Stimulated activated naive CD4-positive, alpha-beta T cell treated with Interleukin-2 at 50 U/mL for 16 hours (primary cell): ENCODE measurements at places on chromosomes 6 and 20.

GRCh38 chr6:9307786-9308185 is 872.4 kb upstream of the SLC35B3 start:
- DNase-seq = no peak

GRCh38 chr6:104527311-104527710 is 332.4 kb downstream of the HACE1 start:
- DNase-seq = no peak

GRCh38 chr6:17589406-17590096 is 10.6 kb upstream of the FAM8A1 start:
- DNase-seq = no peak

DNA sequence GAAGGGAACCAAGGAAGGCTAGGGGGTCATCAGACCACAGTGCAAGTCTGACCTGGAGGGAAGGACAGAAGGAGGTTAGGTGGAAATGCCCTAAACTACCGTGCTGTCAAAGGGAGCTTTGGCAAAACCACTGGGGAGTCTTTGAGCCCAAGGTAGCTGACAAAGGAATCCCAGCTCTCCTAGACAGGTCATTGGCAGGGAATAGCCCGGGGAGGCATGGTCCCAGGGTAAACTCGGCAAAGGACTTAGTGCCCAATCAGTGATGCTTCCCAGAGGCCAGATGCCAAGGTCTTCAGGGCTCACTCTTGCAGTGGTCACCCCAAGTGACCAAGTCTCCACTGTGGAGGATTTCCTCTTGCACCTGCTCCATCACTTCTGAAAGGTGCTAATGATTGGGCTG is 102.3 kb upstream of the CDYL start:
- DNase-seq = no peak

GRCh38 chr6:33845031-33845745 is 41.4 kb upstream of the MLN start:
- no peak for DNase-seq

- DNase-seq = no peak
These were observed 321.5 kb upstream of the JARID2 start for GRCh38 chr6:14924126-14925024.

DNA sequence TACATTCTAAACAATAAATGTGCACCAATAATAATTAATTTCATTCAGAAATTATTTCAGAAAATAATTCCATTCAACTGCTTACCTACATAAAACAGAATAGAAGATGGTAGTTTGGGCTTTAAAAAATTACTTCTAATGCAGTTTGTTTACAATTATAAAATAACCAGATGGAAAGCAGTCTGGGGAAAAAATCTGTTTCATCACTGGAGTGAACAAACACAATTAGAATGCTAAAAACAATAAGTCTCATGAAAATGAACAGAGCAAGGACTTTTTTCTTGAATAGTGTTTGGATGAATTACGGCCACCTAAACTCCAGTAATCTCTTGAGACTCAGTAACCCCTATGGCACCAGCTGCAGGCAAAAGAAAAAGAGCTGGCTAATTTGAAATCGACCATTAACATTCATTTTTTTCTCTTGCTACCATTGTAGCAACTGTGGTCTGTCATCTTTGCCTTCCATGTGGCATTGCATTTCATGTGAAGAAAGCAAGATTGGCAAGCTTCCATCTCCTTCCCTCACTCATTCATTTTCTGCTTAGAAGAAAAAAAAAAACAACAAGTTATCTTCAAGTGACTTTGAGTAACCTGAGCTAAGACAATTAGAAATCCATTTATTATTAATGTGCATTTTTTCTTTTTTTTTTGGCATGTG is 88.4 kb upstream of the CEP85L start:
- no peak for DNase-seq

- DNase-seq = peak; percentile 7
These were observed 185.6 kb downstream of the TSHZ2 start for GRCh38 chr20:53157443-53158408.

GRCh38 chr6:157638779-157639178 is 184.3 kb upstream of the SNX9 start:
- DNase-seq = no peak

- no peak for DNase-seq
These were observed 72.2 kb downstream of the ATXN1 start for GRCh38 chr6:16688984-16689636.

DNA sequence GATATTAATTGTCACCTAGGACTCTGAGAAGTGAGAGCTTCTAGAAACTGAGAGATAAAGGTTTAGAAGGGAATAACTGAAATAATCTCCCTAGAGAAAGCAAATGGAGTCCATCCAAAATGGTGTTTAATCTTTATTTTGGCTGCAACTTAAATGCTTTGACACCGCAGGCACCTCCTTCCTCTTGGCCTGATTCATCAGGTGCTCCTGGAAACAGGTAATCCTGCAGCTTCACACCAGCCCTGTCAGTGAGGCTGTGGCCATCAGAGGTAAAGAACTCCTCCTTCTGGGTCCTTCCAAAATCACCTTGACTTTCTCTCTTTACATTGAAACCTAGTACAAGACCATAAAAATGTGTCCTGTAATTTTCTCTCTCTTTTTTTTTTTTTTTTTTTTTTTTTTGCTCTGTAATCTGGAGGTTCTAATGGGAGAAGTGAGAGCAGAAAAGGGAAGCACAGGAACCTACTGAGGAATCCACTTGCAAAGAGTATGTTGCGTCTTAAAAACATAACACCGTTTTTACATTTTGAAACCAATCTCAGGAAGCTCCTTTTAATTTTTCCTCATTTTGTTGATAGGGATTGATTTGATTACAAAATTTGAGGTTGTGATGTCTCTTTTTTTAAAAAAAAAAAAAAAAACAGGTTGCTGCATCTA is 124.2 kb downstream of the LRRC1 start:
- DNase-seq = no peak

DNA sequence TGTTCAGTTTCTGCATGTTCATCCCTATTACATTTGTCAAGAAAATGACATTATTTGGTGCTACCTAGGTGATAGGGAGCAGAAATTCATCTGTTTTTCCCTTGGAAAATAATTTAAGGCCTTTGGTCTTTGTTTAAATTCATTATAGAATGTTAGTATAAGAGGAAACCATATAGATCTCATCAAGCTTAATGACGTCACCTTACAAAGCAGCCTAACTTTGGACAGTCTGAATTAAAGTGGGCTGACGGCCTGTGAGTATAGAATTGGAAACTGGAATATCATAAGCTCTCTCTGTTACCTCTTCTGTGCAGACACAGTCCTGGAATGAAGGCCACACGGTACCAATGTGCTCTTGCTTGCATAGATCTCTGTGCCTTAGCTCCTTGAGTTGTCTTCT is 108.1 kb downstream of the TBC1D7 start:
- DNase-seq = no peak

DNA sequence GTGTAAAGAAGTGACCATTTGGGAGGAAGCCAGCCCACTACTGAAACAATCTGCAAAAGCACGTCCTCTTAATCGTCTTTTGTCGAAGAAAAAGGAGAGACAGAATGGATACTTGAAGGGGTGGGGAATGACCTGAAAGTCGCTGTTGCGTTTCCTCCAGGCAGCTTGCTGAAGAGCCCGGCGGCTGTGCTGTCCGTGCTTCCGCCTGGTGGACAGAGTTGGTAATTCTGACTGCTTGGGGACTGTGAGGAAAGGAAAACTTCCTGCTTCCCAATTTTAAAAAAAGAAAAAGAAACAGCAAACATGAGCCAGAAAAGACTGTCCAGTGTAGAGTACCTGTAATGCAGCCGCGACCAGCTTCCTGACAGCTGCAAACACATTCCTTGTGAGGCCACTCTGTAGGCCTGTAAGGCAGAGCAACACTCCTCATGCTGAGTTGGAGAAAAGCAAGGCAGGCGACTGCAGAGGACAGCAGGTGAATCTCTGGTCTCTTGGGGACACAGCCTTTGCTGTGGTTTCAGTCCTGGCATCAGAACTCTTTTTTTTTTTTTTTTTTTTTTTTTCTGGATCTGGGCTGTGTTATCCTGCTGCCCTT is 251.1 kb upstream of the TBX18 start:
- no peak for DNase-seq
